CD4-positive, alpha-beta T cell treated with Interleukin-1 beta for 1 hour (primary cell): ENCODE measurements at places on chromosomes 2 and 18.

- no peak for DNase-seq
These were observed 141.0 kb downstream of the TMEM17 start for GRCh38 chr2:62364791-62365528.

- no peak for DNase-seq
These were observed 13.1 kb upstream of the CRACDL start for GRCh38 chr2:98948956-98949739.

GRCh38 chr2:96502891-96503636 is 2.1 kb downstream of the NEURL3 start:
- no peak for DNase-seq

DNA sequence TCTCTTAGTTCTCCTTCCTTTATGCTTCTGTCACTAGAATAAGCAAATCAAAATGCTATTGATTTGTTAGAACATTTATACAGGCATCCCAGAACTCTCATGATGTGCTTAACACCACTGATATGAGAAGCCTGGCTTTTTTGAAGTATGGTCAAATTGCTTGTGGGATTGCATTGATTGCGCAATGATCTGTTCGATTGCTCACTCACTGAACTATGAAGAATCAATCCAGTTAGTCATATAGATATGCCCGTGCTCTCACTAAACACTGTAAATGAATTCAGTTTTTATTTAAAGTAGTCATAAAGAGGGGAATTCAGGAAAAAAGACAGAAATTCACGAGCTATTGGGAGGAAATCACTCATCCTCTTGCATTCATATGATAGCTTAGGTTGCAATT is 1237.8 kb downstream of the SUCLG1 start:
- no peak for DNase-seq

DNA sequence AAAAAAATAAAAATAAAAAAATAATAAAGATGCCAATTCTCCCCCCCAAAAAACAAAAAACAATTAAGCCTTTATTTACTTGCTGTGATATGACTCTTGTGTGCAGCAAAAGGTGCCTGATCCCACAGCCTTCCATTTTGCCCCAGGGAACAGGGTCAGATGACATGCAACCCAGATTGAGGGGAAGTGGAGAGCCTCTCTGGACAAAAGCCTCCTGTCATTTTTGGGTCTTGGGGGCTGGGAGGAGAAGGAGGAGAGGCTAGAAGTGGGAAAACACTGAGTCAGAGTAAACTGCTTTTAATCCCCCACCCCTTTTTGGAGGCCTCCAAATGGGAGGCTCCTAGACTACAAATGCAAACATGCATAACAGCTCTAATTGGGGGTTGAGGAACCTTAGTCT is 46.6 kb upstream of the SCG2 start:
- no peak for DNase-seq

DNA sequence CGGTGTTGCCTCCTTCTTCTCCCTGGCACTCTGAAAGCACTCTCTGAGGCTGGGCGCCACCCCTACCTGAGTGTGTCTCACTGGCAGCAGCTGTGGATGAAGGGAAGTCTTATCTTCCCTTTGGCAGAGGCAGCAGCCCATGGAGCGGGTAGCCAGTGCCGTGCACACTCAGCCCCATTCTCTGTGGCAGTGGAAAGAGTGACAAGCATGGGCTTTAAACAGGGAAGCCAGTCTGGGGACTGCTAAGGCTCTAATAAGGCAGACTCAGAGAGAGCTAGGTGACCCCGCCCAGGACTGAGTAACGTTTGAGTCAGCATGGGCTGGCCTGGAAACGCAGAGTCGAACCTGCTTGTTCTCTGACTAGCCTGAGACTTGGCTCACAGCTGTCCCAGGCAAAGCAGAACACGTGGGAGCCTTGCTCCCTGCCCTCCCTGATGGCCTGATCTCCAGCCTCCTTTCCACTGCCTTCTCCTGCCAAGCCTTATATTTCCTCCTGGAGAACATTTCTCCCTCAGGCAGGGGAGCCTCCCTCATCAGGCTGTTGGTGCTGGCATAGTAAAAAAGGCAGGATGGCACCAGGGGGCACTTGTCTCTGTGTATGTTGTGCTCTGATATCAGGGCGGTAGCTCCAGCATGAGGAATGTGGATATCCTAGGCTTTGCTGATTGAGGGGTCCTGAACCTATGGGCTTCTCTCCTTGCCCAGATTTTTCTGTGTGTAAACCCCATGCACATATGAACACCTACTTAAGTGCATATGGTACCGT is 93.9 kb upstream of the LGALSL start:
- no peak for DNase-seq
